ENCODE measurements at places on chromosomes 4 and X.

DNA sequence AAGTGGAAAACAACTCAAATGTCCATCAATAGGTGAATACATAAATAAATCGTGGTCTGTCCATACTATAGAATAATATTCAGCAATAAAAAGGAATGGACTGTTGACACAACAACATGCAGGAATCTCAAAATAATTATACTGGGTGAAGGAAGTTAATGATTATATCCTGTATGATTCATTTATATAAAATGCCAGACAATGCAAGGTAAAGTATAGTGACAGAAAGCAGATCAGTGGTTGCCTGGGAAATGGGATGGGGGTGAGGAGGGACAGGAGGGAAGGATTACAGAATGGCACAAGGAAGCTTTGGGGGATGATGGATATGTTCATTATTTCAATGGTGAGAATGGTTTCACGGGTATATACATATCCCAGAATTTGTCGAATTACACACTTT is 12.3 kb downstream of the PYURF start:
- DNase-seq: no peak

- no peak for DNase-seq
Measured at GRCh38 chr4:1565598-1566295, 118.4 kb downstream of the FAM53A start.

- no peak for DNase-seq
Measured at GRCh38 chr4:77493120-77493752, 112.4 kb upstream of the CXCL13 start.

DNA sequence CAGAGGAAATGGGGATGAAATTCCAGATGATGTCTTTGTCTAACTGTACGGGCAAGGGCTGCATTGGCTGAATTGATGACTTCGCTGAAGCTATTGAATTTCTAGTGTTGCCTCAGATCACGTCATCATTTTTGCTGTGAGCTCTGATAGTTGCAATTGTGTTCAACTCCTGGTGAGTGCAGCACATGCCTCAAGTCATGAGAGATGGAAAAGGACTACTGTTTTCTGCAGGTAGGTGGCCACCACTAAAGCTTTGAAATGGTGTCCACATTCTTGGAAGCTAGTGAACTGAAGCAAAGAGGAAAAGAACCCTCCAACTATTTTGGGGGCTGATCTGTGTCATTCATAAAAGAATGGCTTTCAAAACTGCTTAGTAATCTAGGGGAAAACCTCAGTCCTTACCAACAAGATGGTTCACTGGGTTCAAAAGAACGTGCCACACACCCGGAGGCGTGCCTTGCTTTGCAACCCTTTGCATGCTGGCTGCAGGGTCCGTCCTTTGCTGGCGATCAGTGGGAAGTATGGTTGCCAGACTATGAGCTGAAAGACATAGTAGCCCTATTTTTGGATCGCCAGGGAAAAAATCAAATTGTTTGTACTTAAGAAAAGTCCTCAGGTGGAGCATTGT is 88.1 kb upstream of the STOX2 start:
- no peak for DNase-seq

DNA sequence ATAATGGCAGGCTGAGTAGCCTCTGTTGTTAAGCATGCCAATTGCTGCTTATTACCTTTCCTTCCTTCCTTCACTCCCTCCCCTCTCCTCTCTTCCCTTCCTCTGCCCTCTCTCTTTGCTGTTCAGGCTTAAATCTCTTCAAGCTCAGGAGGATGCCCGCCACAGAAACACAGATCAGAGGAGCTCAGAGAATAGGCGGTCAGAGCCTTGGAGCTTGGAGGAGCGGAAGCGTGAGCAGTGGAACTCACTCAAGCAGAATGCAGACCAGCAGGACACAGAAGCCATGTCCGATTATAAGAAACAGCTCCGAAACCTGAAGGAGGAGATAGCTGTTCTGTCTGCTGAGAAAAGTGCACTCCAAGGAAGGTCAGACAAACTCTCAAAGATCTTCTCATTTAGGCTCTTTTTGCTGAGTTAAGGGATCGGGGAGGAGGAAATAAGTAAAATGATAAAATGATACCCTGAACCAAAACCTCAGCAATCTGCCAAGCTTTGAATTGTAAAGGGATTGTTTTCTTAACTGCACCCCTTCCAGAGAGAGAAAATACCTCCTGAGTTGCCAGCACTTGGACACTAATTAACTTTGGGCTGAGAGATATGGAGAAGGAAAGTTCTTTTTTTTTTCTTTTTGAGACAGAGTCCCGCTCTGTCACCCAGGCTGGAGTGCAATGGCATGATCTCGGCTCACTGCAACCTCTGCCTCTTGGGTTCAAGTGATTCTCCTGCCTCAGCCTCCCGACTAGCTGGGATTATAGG is 20.9 kb downstream of the SPATA18 start:
- no peak for DNase-seq

- DNase-seq: no peak
Measured at GRCh38 chr4:185263419-185263818, 54.0 kb downstream of the SNX25 start.

DNA sequence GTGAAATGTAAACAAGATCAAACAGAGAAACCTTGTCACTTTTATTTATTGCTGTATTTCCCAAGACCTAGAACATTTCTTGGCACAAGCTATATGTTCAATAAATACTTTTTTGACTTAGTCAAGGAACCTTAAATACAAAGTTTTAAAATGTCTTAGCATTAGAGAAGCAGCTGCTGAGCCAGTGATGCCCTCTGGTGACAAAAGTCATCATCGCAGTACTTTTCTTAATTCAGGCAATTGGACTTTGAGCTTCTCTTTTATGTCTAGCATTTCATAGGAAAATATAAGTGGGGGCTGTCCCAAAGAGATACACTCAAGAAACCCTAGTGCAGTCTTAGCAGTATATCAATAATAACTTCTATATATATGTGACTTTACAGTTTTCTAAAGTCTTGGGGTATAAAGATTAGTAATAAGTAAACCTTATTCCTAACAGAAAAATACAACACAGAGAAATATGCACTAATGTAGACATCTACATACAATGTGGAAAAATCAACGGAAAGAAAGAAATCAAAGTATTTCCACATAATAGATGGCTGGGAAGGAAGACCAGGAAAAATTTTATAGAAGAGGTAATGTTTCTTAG is 118.4 kb downstream of the DTHD1 start:
- no peak for DNase-seq

GRCh38 chr4:5615496-5616075 is 92.8 kb downstream of the EVC2 start:
- no peak for DNase-seq

DNA sequence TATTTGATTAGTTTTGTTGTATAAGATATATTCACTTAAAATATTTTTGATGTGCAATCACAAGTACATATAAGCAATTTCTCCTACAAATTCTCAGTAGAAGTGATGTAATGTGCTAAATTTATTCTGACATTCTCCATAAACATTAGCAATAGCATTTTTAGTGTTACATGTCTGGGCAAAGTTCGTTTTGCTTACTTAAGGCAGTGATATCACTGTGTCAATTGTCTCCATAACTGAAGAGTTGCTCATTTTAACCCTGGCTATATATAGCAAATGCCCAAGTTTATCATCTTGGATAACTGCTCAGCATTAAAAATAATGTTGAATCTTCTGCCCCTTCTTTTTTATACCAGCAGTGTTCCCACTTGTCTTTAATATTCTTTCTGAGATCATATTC is 340.0 kb upstream of the NDST4 start:
- DNase-seq: no peak

- DNase-seq: no peak
Measured at GRCh38 chrX:8089141-8089540, 81.9 kb downstream of the VCX2 start.

GRCh38 chrX:70476934-70477733 is 32.5 kb downstream of the DLG3 start:
- DNase-seq: no peak

DNA sequence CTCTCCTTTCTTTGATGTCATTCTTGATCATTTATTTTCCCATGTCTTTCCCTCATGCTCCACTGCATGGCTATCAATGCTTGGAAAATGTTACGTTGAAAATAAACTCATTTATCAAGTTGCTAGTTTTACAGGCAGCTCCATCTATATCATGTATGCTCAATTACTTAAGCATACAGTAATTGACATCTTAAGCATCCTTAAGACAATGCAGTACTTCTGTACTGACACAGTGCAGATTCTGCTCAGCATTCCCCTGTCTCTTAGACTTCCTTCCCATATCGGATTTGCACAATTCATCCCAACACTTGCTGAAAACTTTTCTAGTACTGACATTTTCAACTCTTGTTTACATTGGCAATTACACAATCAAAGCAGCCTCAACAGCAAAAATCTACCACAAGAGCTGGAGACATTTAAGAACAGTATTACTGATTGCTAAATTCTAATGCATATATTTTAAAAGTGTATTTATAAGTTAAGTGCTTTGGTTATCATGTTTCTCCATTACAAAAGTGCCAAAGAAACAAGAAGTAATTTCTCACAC is 165.6 kb downstream of the ATP10D start:
- DNase-seq: no peak

- DNase-seq: no peak
Measured at GRCh38 chr4:155402941-155403340, 26.2 kb upstream of the MAP9 start.

DNA sequence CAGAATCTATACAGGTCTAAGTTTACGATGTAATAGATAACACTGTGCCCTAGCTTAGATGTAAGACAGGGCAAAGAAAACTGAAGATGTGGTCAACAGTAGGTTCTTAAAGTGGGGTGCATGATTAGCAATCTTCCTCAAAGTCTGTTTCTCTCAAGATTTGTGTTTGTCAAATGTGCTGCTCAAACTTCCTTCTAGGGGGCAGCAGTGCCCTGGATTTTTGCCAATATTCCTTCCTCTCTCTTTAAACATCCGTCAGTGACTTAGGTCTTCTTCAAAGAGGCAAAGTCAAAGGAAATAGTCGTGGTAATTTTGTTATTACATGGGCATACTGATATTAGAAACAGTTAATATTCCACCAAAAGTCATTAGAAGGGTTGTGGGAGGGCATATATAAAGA is 4.2 kb upstream of the PDHA2 start:
- no peak for DNase-seq

- DNase-seq: no peak
Measured at GRCh38 chr4:141899541-141899940, 263.2 kb downstream of the IL15 start.

- no peak for DNase-seq
Measured at GRCh38 chrX:107204068-107204605, 2.1 kb downstream of the NUP62CL start.

DNA sequence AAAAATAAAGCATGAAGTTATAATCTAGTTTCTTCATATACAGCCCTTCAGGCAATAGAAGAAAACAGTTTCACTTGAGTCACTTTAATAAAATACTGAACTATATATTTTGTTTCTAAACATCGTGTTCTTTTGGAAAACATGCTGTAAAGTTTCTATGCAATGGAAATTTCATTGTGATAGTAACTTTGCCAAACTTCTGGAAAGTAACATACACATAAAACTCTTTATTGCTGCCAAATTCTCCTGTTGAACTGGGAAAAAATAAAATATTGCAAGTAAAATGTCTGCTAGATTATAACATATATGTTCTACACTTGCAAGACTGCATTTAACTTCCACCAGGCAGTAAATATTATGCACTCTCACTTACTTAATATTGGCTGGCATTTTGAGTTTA is 635.4 kb downstream of the SPRY1 start:
- no peak for DNase-seq

- DNase-seq: no peak
Measured at GRCh38 chrX:1162119-1162916, 50.1 kb downstream of the CRLF2 start.

GRCh38 chr4:17275836-17276235 is 236.1 kb downstream of the QDPR start:
- DNase-seq: no peak

DNA sequence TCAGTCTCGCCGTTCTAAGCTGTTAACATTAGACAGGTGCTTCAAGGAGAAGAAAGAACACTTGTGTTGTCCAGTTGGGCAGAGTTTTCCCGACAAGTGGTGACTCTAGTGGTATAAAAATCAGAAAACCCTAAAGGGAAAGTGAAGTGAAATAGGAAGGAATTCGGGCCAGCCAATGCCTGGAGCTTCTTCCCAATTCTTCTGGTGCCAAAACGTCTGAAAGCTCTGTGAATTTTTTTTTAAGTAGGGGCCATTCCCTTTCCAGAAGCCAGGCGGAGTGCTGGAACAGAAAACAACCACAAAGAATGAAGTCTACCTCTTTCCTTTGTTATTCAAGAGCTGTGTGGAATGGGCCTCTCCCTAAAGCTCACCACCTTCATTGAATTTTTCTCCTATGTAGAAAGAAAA is 43.1 kb upstream of the PPARGC1A start:
- no peak for DNase-seq

DNA sequence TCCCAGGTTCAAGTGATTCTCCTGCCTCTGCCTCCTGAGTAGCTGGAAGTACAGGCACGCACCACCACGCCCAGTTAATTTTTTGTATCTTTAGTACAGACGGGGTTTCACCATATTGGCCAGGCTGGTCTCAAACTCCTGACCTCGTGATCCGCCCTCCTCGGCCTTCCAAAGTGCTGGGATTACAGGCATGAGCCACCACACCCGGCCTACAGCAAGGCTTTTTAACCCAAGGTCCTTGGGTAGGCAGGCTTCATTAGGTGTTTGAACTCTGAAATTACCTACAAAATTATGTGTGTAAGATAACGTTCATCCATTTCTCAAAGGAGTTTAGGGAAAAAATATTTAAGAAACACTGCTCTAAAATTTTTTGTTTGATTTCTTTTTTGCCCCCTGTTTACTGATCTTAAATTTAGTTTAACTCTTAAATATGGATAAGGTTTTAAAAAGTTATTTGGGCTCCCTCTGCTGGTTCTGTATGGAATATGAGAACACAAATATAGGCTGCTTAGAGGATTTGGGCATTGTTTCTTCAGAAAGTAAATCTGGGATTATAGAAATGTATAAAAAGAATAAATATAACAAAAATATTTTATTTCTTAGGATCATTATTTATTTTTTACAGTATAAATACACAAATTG is 92.8 kb downstream of the CBR4 start:
- DNase-seq: no peak

DNA sequence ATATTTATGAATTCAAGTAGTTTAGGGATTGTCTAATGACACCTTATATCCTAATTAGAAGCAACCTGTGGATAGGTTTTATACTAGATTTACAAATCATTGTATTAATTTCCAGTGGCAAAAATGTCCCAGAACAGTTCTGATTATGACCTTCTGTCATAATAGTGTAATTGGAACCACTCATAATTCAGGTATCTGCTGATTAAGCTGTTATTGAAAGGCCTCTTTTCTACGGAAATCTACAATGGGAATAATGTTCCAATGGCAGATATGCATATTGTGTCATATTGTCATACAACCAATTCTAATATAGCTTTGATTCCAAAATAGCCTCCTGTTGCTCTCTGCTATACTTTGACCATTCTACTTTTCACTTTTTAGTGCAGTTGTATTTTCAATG is 19.0 kb downstream of the MMRN1 start:
- DNase-seq: no peak

DNA sequence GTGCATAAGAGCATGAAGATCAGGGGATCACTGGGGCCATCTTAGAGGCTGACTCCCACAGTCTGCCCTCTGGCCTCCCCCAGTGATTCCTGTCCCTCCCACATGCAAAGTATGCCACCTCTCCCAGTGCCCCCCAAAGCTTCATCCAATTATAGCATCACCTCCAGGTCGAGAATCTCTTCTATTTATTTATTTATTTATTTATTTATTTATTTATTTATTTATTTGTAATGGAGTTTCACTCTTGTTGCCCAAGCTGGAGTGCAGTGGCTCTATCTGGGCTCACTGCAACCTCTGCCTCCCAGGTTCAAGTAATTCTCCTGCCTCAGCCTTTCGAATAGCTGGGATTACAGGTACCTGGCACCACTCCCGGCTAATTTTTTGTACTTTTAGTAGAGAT is 50.1 kb downstream of the BCORL1 start:
- no peak for DNase-seq

GRCh38 chrX:112735147-112735546 is 55.4 kb upstream of the LHFPL1 start:
- DNase-seq: no peak
